Activated CD4-positive, alpha-beta T cell treated with anti-CD3 and anti-CD28 coated beads, Interleukin-2, amount 50 U/mL, for 48 hours (primary cell): ENCODE measurements at places on chromosomes 2 and 18.
A peak's percentile ranks its signal among the peaks of the same experiment; 100 is the strongest.

DNA sequence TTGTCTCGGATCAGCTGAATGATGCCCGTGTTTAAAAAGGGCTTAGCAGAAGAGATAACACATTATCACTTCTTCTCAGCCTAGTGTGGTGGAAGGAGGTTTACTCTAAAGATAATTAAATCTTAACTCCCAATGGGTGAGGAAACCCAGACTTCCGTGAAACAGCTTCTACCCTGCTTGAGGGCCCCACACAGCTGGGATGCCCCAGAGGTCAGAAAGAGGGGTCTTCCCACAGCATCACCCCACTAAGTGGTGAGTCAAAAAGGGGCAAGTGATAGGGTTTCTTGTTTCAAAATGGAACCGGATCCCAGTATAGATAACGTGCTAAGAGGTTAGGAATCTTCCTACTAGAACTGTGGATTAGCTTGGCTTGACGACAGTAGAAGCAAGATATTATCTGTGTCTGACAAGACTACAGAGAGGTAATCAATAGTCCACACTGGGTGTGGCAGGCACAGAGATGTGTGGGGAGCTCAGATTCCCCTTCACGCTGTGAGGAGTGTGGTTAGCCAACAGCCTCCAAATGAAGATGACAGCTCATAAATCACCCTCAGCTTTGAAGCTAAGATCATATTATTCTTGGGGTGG, 129.6 kb upstream of the COPS8 start:
- DNase-seq: peak; percentile 9

DNA sequence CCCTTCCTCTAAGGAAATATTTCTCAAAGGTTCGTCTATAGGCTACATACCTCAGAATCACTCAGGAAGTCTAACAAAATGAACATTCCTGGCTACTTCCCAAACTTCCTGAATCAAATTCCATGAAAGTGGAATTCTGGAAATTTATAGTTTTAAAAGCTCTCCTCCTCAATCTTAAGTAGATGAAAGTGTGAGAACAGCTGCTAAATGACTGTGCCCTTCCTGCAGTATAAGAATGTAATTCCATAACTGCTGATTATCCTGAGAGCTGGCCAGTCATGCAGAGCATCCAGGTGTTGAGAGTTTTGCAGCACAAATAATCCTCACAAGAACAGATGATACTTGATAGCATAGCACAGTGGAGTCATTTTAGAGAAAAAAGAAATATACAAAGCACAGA, 265.0 kb downstream of the KCNJ3 start:
- DNase-seq: no peak

DNA sequence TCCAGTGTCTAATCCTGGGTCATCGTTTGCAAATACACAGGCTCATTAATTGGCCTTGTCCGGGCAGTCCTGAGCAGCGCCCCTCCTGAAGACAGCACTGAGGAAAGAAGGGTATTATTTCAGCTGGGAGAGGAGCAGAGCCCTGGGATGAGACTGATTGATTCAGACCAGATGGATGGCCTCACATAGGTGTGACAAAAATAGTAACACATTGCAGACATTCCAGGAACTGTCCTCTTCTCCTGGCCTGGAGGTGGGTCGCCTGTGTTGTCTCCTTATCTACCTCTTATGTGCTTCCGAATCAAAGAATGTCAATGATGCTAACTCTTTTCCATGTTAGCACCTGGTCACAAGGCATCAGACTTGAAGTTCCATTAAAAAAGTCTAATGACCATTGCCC, 45.9 kb downstream of the ZEB2 start:
- DNase-seq: no peak

GRCh38 chr2:127649100-127649611, 3.2 kb downstream of the GPR17 start:
- no peak for DNase-seq

GRCh38 chr18:66916834-66917233, 312.9 kb upstream of the CDH19 start:
- no peak for DNase-seq

DNA sequence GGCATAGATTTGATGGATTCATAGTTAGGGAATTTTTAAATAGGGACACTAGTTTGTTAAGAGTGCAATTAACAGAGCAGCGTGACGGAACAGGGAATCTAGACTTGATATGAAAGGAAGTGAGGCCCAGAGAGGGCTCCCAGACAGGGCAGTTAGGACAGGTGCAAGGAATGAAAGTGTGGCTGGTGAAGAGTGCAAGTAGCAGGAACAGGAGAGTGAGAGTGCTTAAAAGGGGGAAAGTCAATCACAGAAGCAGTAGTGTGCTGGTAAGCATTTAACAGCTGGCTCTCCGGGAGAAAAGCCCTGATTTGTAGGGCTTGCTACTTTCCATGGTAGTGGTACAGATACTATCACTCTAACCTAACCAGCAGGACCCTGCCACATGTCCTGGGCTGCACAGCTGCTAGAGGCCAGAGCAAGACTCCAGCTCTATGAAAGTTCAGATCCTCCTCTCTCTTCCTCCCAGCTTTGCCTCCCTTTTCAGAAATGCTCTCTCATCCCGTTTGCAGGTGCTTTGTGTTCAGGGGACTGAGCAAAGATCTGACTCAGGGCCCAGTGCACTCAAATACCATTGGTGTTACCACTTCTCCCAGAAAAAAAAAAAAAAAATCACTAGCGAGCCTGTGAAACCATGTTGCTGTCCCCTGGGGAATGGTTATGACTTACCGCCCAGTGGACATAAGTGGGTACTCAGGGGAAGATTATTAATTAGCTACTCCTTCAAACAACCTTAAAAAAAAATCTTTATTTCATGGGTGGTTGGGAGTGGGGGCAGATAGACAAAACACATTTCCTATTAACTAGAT, 18.1 kb upstream of the GCFC2 start:
- no peak for DNase-seq

GRCh38 chr18:420661-421246, 79.7 kb downstream of the COLEC12 start:
- DNase-seq: no peak

GRCh38 chr18:12777500-12777944, 74.7 kb downstream of the PSMG2 start:
- no peak for DNase-seq

GRCh38 chr18:62763101-62763521, 47.8 kb downstream of the PHLPP1 start:
- no peak for DNase-seq

DNA sequence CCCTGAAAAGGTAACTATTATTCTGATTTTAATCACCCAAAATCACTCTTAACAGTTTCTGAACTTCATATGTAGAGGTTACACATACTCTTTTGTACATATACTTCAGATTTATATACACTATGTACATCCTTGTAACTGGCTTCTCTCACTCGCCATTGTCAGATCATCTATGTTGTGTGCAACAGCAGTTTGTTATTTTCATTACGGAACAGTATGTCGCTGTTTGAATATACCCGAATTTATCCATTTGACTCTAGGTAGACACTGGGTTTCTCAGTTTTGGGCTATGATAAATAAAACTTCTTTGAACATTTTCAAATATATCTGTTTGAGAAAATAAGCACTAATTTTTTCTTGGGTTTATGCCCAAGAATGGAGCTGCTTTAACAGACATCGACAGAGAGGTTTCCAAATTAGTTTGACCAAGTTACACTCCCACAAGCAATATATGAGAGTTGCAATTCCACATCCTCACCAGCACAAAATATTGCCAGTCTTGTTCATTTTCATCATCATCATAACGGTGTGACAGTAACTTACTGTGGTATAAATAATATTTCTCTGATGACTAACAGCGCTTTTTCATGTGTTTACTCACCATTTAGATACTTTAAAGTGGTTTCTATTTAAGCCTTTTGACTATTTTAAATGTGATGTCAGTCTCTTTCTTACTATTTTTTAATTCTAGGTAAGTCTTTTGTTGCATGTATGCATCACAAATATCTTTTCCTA, 80.9 kb downstream of the SMC6 start:
- DNase-seq: no peak

- no peak for DNase-seq
Measured at GRCh38 chr2:228630786-228631185, 449.3 kb upstream of the SPHKAP start.
